ENCODE measurements at places on chromosomes 7 and 10.

DNA sequence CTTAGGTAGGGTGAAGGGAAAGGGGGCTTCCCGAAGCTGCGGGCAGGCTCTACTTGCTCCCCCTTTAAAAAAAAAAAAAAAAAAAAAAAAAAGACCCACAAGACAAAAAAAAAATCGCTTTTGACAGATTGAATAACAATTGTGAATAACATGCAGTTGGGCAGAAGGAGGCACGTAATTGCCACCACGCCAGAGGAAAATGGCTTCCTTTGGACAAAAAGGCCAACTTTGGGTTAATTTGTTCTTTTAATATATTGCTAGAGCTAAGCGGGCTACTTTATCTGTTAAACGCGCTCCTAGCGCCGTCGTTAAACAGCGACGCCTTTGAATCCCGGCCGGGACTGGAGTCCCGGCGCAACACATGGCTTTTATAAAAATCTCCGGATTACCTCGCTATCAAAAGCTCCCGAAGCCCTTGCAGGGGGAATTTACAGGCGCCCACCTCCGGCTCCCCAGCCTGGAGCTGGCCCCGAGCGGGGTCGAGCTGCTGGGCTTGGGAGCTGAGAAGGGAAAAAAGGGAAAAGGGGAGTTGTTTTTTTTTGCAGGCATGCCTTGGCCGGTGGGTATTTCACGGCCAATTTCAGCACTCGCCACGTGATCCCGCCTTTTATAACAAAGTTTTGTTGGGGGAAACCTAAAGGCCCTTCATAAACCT lies 1.2 kb downstream of the HOXA11 start:
- DNase-seq = no peak

DNA sequence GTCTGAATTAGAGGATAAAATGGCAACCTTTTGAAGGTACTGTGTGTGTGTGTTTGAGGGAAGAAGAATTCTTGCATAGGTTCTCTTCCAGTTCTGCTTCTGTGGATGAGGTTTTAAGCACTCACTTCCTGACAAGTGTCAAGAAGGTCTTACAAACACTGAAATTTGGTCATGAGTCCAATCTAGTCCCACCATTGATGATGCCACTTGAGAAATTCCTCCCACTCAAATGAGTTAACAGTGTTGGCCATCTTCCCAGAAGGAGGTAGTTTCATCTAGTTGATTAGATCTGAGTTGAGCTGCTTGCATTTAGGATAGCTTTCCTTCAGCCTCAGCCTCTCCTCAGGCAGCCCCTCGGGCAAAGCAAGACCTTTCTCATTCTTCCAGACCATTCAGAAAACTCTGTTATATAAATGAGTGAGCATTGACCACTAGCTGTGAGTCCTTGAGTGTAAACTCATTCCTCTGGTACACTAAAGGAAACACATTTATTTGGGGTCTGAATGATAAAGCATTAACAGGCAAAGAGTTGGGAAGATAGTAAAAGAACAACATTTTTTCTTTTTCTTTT lies 189.5 kb downstream of the TRIL start:
- peak; percentile 43 for DNase-seq

- DNase-seq = no peak
Measured at GRCh38 chr7:157937406-157937805, 600.6 kb downstream of the DNAJB6 start.

DNA sequence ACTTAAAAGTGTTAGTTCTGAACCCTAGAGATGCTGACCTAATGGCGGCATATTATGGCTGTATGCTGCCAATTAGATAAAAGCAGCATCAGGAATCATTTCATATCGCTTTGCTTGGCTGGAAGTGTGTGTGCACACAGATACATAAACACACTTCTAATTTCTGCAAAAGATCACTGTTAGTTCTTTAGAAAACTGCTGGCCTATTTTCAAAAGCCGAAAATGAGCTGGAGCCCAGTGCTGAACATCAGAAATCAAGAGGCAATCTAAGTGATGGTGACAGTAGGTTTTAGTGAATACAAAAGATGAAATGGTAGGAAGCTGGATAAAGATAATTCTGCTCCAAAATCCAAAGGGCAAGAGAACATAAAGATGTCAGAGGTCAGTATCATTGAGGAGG lies 745.8 kb upstream of the LRRTM3 start:
- no peak for DNase-seq

DNA sequence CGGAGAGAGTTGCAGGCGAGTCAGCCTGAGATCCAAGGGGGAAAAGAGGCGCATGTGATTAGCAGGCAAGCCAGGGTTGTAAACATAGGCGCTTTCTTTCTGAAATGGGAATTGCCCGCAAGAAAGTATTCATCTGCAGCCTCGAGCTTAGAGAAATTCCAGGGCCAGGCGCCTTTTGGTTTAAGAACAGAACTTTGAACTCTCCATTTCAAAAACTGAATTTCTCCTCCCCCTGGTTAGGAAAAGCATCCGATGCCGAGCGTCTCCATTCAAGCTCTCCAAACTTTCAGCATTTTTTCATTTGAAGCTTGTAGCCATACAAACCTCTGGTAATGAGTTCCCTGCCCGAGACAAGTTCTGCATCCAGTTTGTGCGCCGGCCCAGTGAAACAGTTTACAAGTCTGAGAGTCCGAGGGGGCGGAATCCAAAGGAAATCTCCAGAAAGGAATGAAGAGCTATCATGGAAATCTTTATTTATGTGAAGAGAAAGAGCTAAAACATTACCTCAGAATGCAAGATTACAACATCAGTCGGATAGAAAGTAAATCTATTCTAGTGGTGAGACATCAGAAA lies 69.9 kb downstream of the FAM204A start:
- no peak for DNase-seq

DNA sequence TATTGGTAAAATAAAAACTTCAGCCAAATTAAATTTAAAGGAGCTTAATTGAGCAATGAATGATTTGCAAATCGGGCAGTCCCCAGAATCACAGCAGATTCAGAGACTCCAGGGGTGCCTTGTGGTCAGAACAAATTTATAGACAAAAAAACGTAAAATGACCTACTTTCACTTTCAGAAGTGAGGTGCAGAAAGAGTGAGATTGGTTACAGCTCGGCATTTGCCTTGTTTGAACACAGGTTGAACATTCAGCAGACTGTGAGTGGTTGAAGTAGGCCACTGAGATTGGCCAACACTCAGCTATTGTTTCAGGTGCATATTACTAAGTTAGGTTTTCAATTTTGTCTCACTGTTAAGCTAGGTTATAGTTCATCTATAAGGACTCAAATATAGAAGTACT lies 153.4 kb downstream of the BICC1 start:
- no peak for DNase-seq

DNA sequence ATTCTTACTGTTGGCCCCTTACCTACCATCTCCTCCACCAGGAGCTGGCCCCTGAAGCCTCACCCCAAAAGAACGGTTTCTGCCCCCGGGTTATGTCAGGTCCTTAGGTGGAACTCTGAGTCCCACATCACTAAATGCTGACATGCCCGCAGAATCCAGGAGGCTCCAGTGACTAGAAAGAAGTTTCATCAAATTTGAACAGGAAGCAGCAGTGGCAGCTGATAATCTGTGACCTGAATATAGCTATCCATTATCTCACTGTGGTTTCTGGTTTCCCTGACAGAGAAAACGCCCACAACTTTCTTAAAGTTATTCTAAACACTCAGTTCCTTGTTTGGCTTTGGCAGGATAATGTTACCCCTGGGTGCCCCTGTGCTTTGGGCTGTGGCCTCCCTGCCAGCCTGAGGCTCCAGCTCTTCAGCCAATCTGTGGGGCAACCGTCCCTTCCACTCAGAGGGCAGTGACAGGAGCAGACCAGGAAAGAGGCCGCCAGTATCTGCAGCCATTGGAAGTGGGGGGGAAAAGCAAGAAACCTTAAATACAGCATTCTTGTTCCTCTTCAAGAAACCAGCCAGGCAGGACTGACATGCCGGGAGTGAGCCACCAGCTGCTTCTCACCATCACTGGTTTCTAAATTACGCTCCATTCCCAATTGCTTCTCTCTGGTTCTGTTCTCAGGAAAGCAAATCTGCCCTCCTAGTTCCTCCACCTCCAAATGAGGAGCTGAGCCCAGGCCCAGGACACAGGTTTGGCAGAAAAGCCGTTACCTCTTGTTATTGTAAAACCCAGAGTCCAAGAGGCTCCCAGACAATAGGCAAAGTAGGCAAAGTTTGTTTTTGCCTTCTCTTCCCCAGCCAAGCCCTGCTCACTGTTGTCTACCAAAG lies 41.2 kb upstream of the VCL start:
- no peak for DNase-seq

- DNase-seq = no peak
Measured at GRCh38 chr7:154984601-154985188, 18.2 kb downstream of the PAXIP1 start.

GRCh38 chr7:70776627-70777101 lies 355.3 kb upstream of the GALNT17 start:
- DNase-seq = no peak

GRCh38 chr7:102874966-102875365 lies 37.8 kb upstream of the LRRC17 start:
- no peak for DNase-seq

All from non-pigmented ciliary epithelial cell (primary cell).